ENCODE measurements at places on chromosomes 1 and 21.

DNA sequence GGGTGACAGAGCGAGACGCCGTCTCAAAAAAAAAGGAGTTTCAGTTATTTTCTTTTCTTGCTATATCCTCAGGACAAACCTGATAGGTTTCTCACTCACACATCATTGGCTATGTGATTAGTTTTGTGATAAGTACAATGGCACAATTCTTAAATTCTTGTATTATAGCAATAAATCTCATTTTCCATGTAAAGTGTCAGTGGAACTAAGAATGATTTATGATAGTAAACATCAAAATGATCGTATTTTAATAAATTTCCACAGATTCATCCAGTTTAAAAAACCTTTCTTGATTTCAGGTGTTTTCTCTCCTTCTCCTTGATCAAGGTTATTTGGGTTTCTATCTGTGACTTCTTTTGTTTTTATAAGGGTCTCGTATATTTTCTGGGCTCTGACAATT, 3.5 kb downstream of the DNAJC28 start:
- DNase-seq, result no peak

DNA sequence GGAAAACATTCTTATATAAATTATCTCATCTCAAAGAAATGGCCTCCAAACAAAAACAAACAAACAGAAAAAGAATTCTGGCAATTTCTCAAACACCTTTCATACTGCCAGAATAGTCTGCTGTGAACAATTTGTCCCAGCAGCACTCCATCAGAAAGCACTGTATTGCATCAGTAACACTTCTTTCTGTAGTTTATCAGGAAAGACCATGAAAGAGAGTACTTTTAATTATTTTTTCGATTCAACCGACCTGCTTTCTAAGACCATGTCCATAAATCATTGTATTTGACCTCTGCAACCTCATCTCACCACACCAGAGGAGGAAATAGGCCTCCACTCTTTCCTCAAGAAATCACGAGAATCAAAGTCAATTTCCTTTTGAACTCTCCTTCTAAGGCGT, 1579.9 kb downstream of the MRPL39 start:
- no peak for DNase-seq

- no peak for DNase-seq
These were observed 2.8 kb downstream of the HES4 start for GRCh38 chr1:996851-997712.

DNA sequence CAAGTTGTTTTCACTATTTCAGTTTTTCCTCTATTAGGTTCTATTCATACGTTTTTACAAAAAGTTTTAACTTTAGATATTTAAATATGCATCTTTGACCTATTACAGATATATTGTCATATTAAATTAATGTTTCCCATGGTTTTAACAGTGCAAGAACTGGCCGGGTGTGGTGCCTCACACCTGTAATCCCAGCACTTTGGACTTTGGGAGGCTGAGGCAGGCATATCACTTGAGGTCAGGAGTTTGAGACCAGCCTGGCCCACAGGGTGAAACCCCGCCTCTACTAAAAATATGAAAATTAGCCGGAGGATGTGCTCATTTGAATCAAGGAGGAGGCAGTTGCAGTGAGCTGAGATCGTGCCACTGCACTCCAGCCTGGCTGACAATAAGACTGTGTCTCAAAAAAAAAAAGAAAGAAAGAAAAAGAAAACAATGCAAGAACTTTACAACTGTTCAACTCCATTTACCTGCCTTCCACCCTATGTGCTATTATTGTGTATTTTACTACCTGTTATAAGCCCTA, 19.8 kb upstream of the TINAGL1 start:
- DNase-seq, result no peak

DNA sequence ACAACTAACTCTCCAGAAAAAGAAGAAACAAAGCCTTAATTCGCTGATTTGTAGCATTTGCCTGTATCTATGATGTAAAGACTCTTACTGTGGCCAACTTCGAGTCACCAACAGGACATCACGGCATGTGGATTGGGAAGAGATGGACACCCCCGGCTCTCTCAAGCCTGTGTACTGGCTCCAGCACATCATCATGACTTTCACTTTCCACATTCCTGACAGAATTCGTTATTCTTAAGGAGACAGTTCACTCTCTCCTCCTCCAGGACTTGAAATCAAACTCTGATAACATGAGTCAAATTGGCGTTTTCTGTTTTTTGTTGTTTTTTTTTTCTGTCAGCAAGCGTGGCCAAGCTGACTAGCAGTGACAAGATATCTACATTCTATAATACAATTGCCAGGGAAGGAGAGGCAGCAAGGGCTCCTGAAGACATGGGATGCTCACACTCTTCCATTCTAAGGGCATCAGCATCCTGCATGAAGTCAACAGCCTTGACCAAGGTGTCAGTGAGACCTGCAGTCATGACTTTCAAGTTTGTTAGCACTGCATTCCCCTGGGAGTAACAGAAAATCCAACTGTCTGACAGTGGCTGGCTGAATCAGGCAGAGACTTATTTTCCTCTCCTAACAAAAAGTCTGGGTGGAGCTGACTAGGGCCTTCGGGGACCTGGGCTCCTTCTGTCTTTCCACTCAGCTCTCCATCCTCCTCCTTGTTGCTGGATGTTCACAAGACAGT, 13.3 kb upstream of the TRAF3IP3 start:
- DNase-seq, result no peak

DNA sequence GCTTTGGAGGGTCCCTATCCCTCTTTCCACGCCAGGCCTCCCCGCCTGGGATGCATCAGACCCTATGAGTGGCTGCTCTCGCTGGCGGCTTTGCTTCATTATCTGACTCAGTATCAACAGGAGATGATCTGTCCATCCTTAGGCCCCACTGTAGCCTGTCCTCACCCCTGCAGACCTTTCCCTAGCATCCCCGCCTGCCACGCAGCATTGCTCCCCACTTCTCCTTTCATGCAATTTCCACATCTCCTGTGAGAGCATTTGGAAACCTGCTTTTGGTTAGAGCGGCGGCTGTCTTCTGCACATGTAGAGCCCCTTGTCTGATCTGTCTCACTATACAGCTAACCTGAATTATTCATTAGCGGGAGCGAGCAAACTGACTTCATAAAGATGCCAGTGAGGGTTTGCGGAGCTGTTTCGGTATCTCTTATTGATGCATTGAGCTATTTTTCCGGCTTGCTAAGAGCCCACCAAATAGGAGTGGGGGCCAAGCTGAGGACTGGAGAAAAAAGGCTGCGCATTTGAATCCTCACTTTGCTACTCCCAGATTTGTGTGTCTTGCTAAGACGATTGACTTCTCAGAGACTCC, 40.0 kb upstream of the ATP2B4 start:
- no peak for DNase-seq

DNA sequence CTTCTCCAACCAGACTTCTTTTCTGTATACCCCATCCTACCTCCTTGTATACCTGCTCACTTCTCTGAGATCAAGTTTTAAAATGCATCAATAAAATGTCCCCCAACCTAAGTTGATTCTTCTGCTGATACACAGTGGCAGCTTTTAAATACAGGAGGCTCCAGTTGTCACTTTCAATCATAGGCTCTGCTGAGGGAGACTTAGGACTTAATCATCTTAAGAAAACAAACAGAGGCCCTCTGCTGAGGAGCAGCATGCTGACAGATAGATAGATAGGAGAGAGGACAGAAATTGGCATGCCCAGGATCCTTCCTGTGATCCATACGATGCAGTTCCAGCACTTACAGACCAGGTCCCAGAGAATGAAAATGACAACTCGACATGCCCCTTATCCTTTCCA, 311.0 kb upstream of the PROX1 start:
- DNase-seq, result no peak

DNA sequence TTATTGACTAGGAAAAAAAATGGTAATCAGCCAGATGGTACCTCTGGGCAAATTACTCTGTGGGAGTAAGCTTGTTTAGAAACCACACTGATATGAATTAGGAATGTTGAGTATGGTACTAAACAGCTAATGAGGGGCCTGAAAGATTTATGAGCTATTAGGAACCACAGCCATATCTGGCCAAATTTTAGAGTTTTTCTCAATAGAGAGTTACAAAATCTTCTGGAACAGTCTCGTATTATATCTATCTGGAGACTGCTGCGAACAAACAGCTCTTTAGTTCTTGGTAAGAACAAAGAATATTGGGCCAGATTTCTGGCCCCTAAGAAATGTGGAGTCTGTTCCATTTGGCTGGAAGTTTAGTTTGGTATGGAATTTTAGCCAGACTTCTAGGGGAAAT, 4.9 kb upstream of the PODN start:
- no peak for DNase-seq

DNA sequence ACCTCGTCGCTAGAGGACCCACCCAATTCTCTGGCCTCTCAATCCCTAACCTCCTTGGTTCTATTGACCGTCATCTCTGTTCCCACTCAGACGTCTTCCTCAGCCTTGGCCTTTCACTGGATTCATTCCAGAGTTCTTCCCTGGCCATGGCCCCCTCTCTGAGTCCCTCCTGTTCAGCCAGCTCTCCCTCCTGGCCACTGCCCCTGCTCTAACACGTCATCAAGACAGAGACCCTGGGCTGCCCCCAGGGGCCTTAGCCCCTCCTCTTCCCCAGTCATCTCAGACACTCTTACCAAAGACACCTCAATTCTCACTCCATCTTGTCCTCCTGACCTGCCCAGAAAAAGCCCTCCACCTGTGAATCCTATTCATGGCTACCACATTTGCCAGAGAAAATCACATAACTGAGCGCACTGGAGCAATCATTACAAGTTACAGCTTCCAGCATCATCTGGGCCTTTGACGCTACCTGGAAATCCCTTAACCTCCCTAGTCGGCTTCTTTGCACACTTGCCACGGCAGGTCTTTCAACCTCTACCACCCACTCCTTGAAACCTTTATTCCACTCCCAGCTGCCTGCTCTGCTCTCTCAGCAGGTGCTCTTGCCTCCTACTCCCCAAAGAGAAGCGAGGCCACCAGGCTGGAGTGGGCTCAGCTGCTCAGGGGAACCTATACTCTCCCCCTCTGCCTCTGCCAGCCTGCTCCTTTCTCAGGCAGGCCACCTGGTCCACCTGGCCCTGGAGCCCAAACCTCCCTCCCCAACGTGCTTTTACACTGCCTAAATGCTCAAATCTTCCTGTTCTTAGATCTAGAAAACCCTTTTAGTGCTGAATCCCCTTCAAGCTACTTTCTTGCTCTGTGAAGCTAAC, 14.0 kb downstream of the DCST2 start:
- DNase-seq, result no peak

DNA sequence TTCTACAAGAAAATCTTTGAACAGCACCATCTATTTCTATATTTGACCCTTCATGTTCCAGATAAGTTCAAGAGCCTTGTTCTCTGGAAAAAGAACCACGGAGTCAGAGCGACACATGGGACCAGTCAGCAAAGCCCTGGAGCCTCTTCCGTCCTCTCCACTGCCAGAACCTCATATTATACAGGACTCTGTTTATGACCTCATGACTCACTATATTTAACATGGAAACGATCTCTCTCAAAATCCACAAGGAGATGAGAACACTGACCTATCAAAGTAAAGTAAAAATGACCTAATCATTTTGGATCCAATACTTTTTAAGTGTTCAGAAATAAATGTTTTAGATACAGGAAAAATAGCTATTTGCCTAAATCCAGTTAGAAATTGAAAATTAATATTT, 124.6 kb upstream of the KRTAP19-8 start:
- DNase-seq, result no peak

GRCh38 chr1:210441028-210441427, 112.3 kb downstream of the HHAT start:
- no peak for DNase-seq

Measured in activated gamma-delta T cell (primary cell).